ENCODE measurements at places on chromosomes 12 and 14.

GRCh38 chr12:77855548-77855947, 24.9 kb downstream of the NAV3 start:
- no peak for DNase-seq

- DNase-seq = no peak
These were observed 195.7 kb upstream of the LRIG3 start for GRCh38 chr12:59115995-59116394.

- no peak for DNase-seq
These were observed 13.3 kb downstream of the RAP1B start for GRCh38 chr12:68623984-68624383.

- DNase-seq = no peak
These were observed 19.4 kb downstream of the ATP6V0A2 start for GRCh38 chr12:123731596-123731995.

DNA sequence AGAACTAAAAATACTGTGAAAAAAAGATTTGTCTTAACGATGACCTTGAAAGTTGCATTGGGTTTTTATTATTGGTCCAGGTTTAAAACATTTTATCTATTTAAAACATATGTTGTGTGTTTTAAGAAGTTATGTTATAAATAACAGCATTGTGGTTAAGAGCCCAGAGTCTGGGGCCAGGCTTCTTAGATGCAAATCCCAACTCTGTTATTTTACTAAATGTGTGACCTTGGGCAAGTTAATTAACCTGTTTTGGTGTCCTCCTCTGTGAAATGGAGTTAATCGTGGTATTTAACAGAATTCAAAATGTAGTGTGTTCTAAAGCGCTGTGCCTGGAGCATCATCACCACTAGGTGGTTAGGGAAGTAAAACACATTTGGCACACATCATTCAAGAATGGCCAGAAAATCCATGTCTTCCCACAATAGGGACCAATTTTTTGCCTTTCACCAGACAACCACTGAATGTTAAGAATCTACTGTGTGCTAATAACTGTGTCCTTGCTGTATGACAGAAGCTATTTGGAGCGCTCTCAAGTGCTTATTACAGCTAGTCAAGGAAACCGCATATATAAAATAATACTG, 133.3 kb downstream of the MON2 start:
- no peak for DNase-seq

- DNase-seq = no peak
These were observed 401.4 kb downstream of the ATP23 start for GRCh38 chr12:58342736-58343135.

DNA sequence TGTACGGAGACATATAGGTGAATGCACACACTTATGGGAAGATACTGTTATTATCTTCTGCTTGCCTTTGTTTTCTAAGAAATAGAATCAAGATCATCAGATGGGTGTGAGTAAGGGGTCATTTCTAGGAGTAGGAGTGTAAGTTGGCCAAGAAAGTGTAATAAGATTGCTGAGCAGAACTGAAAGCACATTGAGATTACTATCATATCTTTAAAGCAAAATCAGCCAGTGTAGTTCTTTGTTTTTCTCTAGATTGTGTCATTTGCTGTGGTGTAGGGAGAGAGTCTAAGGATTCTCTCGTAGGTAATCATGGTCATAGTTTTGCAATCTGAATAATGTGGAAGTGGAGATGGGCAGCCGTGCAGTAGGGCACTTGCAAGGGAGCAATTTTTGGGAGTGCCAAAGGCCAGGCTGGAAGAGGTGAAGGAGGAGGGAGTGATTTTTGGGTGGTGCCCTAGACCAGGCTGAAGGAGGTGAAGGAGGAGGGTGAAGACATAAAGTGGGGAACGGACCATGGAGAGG, 131.6 kb downstream of the RGS6 start:
- DNase-seq = no peak

GRCh38 chr12:4227046-4227445, 46.5 kb upstream of the CCND2 start:
- no peak for DNase-seq

DNA sequence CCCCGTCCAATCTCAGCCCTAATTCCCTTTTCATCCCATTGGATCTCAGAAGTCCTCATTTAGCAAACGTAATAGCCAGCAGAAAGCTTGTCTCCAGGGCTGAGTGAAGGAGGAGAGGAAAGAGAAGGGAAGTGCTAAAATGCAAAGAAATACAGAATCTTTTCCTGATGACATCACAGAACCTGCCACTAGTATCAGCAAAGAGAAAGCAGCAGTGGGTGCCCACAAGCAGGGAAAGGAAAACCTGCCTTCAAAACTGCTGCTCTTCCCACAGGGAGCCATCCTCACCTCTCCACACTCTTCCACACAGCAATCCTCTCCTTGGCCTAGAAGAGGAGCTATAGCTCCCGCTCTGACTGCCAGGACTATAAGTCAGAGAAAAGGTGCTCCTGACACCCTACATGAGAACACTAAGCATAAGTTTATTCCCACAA, 11.3 kb downstream of the MED13L start:
- DNase-seq = no peak

DNA sequence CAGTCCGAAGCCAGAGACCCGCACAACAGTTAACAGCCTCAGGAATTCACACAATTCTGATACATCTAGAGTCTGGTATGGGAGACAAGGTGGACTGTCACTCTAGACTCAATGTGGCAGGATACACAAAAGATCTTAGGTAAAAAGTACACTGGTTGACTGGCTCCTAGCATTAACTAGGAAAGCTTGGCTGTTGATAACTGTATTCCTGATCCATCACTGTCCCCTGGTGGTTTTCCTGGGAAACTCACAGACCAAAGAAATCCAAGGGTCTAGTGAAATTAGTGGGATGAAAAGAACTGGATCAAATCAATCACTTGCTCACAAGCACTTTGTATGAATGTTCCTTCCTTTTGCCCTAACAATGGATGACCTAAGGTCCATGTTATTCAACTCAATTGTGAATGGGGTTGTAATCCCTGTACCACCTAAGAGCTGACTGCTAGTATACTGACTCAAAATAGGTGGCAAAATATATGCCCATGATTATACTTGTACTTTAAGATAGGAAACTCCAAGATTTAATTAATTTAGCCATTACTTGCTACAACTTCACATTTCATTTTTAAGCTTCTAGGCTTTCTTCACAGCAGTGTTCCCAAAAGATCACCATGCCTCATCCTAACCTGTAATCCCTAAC, 14.0 kb downstream of the NPC2 start:
- DNase-seq = no peak

GRCh38 chr12:64729909-64730587, 29.2 kb downstream of the GNS start:
- no peak for DNase-seq

GRCh38 chr12:78966062-78966461, 101.5 kb downstream of the SYT1 start:
- DNase-seq = no peak

DNA sequence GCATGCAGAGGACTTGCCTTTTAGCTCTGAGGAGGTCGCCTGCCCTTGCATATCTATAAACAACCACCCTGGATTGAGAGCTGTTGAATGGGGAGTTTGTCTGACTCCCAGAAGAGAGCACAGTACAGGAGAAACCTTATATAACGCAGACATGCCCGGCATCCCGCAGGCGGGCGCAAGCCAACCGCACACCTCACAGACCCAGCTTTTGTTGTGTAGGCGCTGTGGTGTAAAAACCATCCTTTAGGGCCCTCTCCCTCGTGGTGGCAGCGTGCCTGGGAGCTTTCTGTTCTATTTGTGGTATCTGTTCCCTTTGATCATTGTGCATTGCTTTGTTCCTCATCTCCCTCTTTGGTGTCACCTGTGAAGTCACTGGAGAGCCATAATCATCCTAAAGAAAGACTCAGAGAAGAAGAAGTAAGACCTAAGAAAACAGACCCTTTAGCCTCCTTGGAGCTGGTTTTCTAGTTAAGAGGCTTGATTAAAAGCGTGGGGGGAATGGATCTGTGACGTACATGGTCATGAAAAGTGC, 77.7 kb downstream of the ETV6 start:
- DNase-seq = no peak

GRCh38 chr14:66413901-66414300, 72.3 kb upstream of the CCDC196 start:
- no peak for DNase-seq

DNA sequence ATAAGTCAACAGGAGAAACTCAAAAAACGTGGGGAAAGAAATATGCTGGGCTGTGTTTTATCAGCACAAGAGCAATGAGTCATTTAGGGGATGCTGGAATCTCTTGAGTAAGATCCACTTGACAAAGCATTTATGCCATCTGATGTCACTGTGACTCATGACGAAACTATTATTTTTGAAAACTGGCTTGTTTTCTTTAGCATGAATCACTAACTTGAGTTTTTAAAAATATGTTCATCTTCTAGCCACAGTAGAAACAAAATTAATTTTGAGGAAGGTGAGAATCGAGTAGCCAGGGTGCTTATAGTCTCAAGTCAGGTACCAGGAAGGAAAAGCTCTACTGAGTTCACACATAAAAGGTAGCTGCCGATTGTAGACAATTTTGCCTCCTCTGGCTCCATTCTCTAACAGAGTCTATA, 456.2 kb upstream of the MGAT4C start:
- DNase-seq = no peak

- no peak for DNase-seq
These were observed 447 bp upstream of the NUBPL start for GRCh38 chr14:31560759-31561154.

- DNase-seq = no peak
These were observed 543.9 kb upstream of the LRFN5 start for GRCh38 chr14:41062826-41063225.

GRCh38 chr12:74488134-74488533, 49.5 kb upstream of the ATXN7L3B start:
- DNase-seq = no peak

GRCh38 chr12:4809013-4809448, 88.8 kb downstream of the GALNT8 start:
- DNase-seq = peak; percentile 51

GRCh38 chr14:67986131-67986841, 166.7 kb downstream of the RAD51B start:
- no peak for DNase-seq

- no peak for DNase-seq
These were observed 127.4 kb downstream of the CCER1 start for GRCh38 chr12:90827567-90827966.

DNA sequence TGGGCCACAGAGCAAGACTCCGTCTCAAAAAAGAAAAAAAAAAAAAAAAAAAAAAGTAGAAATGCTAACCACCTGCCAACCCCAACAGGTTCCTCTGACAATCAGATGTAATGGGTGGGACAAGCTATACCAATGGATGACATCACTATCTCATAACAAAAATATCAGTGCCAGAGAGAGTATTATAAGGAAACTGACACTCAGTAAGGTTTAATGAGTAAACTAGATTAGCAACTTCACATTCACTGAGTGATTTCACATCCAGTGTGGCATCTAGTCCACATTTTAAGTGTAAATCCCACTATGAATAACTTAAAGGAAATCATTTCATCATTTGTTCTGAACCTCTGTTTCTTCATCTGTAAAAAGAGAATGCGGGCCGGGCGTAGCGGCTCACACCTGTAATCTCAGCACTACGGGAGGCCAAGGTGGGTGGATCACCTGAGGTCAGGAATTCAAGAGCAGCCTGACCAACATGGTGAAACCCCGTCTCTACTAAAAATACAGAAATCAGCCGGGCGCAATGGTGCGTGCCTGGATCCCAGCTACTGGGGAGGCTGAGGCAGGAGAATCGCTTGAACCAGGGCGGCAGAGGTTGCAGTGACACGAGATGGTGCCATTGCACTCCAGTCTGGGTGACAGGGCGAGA, 1.8 kb downstream of the SART3 start:
- DNase-seq = no peak

GRCh38 chr12:47276621-47277309, 197.0 kb upstream of the AMIGO2 start:
- no peak for DNase-seq

DNA sequence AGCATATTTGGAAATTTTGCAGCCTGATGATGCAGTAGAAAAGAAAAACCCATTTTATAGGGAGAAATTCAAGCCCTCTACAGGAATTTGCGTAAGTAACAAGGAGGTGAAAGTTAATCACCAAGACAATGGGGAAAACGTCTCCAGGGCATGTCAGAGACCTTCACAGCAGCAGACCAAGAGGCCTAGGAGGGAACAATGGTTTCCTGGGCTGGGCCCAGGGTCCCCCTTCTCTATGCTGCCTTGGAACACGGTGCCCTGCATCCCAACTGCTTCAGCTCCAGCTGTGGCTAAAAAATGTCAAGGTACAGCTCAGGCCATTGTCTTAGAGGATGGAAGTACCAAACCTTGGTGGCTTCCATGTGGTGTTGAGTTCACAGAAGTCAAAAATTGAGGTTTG, 6.5 kb upstream of the KRT6C start:
- no peak for DNase-seq

GRCh38 chr12:88435334-88436076, 144.8 kb downstream of the KITLG start:
- DNase-seq = no peak

- DNase-seq = no peak
These were observed 23.1 kb downstream of the AEBP2 start for GRCh38 chr12:19462406-19462805.

GRCh38 chr12:105334001-105334400, 3.5 kb downstream of the C12orf75 start:
- no peak for DNase-seq

- DNase-seq = no peak
These were observed 3.7 kb upstream of the HOXC12 start for GRCh38 chr12:53950789-53951576.

- no peak for DNase-seq
These were observed 64.2 kb downstream of the SINHCAF start for GRCh38 chr12:31261744-31262143.

DNA sequence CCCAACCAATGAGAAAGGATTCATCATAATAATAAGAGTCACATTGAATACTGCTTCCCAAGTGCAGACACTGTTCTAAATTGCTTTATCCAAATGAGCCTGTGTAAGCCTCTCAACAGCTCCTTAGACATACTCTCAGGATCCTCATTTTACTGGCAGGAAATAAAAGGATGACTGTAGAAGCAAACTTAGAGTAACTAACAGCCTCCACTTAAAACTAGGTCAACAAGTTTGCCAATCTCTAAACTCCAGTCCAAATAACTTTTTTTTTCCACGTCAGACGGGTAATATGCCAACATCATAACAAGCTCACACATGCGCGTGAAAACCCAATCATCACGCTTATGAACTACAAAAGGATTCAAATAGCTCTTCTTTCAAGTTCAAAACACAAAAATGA, 15.3 kb upstream of the DPF3 start:
- DNase-seq = no peak

GRCh38 chr14:99707921-99708320, 23.8 kb downstream of the CYP46A1 start:
- no peak for DNase-seq

- DNase-seq = no peak
These were observed 15.6 kb downstream of the LGR5 start for GRCh38 chr12:71455028-71455737.

GRCh38 chr12:593396-594270, 69.6 kb downstream of the NINJ2 start:
- no peak for DNase-seq

DNA sequence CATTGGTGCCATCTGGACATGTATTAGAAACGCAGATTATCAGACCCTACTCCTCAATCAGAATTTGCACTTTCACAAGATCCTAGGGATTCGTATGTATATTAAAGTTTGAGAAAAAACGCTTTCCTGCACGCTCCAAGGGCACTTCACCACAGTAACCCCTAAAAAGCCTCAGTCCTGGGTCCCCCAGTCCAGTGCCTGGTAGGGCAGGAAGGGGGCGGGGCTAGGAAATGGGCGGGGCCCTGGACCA, 369 bp downstream of the DEPDC4 start:
- DNase-seq = no peak
